ENCODE measurements at places on chromosomes 11 and 22.

GRCh38 chr22:38927033-38927781 is 30.2 kb upstream of the APOBEC3A start:
- DNase-seq: peak; percentile 23

DNA sequence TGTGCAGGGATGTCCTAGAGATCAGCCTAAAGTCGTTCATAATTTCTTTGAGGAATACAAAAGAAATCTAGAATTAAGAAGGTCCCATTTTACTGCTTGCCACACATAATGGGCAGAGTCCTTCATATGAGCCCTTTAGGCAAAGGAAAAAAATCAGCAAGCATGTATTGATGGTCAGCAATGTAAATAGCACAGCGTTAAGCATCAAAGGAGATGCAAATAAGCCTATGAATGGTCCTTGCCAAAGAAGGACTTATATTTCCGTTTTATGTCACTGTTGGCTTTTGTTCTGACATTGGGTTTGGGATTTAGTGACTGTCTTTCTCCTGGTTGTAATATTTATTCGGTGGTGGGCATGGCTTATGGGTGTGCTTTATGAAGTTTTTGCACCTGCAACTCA is 69.8 kb downstream of the CD44 start:
- no peak for DNase-seq

GRCh38 chr22:23500508-23501260 is 79.4 kb downstream of the IGLL1 start:
- no peak for DNase-seq

DNA sequence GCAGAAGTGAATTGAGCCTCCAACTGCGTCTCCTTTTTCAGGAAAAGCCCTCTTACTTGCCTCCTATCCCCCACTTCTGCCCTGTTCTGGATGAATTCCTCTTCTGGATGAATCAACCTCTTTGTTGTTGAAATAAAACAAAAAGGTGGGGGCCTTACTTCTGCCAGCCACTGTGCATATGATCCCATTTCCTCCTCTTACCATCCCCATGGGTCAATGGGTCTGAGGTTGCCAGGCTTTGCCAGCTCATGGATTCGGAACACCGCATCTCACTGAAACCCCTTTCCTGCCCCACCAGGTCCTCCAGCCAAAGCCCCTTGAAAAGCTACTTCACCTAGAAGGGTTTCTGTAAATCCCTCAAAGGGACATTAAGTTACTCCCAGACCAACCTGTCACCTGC is 3.7 kb upstream of the CHST1 start:
- DNase-seq: no peak

GRCh38 chr22:50536226-50536625 is 6.4 kb upstream of the TYMP start:
- no peak for DNase-seq

- DNase-seq: no peak
Observed at GRCh38 chr11:71169313-71169712, 83.1 kb downstream of the SHANK2 start.

GRCh38 chr11:32888805-32889204 is 3.8 kb upstream of the QSER1 start:
- peak; percentile 70 for DNase-seq

DNA sequence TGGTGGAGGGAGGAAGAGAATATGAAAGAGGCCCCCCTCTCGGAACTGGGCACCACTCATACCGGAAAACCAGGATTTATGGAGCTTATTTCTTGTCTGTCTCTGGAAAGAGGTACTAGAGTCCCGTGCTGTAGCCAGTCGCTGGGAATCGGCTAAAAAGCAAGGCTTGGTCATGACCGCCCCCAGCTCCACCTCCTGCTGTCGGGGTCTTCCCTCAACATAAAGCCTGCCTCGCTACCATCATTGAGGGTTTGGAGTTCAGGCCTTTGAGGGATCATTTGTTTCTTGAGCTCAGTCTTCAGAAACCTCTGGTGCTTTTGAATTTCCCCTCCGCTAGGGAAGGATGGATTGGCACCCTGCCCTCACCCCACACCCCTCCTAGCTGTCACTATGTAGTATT is 97.1 kb downstream of the TSPAN18 start:
- DNase-seq: no peak

DNA sequence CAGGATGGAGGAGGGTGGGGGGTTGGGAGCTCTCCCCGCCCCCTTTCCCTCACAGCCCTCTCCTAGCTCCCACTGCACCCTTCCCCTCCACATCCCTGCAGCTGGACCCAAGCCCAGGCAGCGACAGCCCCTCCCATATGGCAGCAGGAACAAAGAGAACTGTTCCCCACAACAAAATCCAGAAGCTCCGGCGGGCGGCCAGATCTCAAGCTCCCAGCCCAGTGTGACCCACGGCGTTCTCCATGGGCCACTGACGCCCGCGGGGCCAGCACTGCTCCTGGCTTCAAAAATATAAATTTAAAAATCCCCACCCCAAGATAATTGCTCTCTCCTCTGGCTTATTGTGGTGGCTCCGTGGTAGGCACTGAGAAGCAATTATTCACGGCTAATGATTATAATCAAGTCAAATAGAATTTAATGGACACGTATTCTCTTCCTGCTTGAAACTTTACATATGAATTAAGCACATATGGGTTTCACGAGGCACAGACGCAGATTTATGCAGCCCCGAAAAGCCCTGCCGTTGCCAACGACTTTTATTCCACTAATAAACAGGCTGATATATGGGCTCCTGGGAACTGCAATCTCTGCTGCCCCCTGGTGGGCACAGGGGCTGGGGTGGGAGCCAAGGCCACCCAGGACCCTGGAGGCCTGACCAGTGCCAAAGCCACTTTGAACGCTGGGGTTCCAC is 17.5 kb downstream of the MACROD1 start:
- peak; percentile 78 for DNase-seq

DNA sequence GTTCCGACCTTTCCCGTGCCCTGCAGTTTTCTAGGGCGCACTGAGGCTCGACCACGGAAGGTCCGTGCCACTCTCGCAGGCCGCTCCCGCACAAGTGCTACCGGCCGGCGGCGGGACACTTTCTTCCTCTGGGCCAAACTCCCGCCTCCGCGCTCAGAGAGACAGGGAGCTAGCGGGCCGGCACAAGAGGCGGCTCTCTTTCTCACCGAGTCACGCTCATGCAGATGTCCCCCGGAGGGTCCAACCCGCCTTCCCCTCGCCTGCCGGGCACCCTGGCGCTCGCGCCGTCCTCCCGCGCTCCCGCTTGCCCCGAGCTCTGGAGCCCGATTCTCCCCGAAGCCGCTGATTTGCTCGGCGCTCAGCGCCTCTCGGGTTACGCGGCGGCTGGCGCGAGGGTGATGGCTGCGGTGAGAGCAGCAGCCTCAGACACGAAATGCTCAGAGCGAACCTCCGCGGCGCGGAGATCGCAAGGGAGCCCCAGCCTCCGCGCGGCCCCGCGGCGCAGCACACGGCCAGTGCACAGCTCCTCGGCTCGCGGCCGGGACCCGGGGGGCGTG is 1.0 kb downstream of the LMO1 start:
- DNase-seq: peak; percentile 56

GRCh38 chr11:125401746-125402145 is 94.3 kb downstream of the FEZ1 start:
- DNase-seq: peak; percentile 50

- no peak for DNase-seq
Observed at GRCh38 chr11:116773203-116774097, 663 bp upstream of the BUD13 start.

DNA sequence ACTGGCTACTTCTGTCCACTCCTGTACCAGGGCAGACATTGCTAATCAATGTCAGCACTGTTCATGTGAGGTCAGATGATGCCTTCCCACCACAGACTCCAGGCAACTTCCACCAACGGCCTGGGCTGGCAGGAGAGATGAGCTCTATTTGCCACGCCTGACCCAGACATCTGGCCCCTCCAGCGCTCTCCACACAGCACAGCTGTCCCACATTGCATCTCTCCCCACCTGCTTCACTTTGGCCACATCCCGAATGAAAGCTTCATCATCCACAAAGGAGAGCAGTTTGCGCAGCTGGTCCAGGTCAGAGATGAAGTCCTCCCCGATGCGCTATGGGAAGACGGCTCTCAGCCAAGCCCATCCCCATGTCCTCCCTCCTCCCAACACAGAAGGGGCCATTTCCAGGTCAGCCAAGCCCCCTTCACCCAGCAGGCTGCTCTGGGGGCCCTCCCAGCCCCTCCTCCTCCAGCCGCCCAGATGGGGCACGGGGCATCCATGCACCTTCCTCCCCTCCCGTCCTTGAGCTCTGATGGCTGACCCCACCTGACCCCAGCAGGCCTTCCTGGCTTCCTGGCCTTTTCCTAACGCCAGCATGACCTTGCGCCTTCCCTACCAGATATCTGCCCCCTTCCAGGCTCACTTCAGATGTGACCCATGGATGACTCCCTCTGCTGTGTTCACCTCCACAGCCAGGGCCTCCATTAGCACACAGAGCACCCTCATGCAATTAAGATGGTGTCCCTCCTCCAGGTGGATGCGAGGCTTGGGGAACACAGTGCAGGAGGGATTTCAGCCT is 7.4 kb downstream of the PYGM start:
- no peak for DNase-seq

GRCh38 chr11:59025097-59025496 is 61.0 kb upstream of the GLYATL1B start:
- no peak for DNase-seq

DNA sequence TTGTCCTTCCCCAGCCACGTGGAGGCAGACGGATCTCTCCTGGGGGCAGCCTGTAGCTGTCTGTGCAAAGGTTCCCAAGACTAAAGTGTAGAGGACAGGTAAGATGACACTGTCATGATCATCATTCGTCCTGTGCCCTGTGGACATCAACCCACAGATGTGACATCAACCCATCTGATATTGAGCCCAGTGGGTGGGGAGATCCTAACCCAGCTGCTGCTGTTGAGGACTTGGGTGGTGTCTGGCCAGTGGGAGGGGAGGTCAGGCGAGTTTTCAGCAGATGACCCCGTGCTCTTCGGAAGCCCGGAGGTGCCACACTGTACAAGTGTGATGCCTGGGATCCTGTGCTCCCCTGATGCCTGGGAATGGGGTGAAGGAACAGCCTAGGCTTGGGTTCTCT is 1.2 kb upstream of the GAL start:
- DNase-seq: no peak
